HCT116 (cell line): ENCODE measurements at places on chromosomes 11 and 22.

GRCh38 chr11:97325693-97326092, 935.9 kb downstream of the JRKL start:
- no peak for DNase-seq

- no peak for DNase-seq
Measured at GRCh38 chr11:59785818-59786217, 24.8 kb downstream of the MRPL16 start.

DNA sequence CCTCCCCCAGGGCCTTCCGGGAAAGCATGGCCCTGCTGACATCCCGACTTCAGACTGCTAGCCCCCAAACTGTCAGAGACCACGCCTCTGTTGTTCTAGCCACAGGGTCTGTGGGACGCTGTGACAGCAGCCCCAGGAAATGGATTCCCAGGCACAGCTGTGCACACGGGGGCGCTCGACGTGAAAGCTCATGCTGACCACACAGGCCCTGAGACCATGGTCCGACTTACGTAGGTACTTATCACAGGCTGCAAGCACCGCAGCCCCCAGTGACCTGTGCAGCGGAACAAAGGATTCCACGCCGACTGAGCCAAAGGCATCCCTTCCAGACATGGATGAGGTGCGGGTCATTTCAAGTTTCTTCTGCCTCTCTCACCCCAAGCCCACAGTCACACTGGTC, 150.6 kb downstream of the CTTN start:
- DNase-seq, result no peak

DNA sequence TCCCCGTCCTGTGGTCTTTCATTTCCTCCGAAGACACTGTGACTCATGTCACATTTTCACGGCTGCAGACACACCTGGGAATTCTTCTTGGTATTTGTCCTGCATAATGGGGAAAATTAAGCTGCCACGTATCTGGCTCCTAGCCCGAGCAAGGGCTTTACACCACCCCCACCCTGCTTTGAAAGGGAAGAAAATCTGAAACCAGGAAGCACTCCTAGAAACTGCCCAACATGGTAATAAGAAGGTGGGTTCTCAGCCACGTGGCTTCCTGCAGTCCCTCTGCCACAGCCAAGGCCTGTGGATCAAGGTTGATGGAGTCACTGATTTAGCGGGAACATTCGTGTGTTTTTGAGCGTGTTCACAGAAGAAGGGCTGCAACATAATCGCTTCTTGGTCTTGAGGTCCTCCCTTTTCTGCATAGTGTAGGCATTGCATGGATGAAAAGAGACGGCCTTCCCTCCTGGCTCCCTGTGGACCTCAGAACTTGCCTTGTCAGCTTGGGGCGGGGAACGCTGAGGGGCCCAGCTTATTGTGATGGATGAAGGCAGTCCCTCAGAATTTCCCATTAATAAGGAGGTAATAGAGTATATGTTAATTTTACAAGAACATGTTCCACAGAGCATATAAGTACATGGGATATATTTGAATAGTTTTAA, 292.0 kb downstream of the NTM start:
- DNase-seq, result no peak

GRCh38 chr22:32826537-32826936, 25.0 kb downstream of the TIMP3 start:
- no peak for DNase-seq

- no peak for DNase-seq
Measured at GRCh38 chr11:15034687-15035267, 38.6 kb upstream of the CALCB start.

GRCh38 chr22:35627267-35628041, 10.3 kb upstream of the MB start:
- DNase-seq, result peak; percentile 69

- DNase-seq, result no peak
Measured at GRCh38 chr11:9047964-9048523, 43.4 kb downstream of the SCUBE2 start.

DNA sequence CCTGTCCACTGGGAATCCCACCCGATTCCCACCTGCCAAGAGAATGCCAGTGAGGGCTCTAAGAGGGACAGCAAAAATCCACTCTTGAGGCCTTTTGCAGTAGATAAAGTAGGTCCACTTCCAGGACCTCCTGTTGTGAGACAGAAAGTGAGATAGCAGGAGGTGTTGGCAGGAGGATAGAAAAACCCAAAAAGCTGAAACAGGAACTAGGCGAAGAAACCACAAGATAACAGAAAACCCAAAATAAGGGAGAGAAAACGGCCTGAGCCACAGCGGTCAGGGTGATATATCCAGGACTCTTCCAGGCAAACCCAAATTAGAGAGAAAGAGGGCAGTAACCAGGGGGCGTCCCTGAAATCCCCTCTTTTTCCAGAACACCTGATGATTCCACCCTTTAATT, 79.7 kb upstream of the LINC01488 start:
- no peak for DNase-seq

DNA sequence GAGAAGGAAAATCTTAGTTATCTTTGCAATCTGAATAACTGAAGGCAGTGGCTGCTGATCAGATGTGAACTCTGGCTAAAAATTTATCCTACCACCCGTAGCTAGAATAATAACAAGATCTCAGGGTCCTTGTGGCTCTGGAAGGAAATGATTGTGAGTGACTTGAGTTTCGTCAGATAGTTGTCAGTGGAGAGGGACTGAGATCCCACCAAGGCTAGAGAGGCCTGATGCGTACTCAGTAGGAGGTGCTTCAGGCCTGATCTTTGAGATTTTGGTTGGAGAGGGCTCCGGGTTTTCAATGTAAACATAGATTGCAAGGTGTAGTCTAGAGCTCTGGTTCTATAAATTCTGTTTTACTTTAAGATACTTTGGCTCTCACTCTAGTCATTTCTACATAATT, 1.4 kb downstream of the MADD start:
- no peak for DNase-seq

DNA sequence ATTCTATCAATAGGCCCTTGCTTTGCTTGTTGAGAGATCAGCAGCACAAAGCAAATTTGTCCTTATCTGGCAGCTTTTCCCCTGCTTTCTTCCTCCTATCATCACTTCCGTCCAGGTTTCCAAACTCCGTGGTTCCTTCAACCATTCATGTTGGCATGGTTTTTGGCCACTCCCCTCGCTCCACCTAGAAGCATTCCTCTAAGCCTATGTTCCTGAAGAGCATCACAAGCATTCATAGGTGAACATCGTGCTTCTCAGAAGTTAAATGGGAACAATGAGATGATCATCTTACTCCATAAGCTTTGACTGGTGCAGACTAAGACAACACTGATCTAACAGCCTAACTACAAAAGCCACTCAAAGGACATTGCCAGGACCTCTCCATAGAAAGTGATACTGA, 86.3 kb downstream of the ETS1 start:
- DNase-seq, result no peak

GRCh38 chr22:20099099-20099711, 16.7 kb upstream of the RANBP1 start:
- DNase-seq, result no peak
